ENCODE measurements at places on chromosomes 5 and 9. TPM values are rescaled to one million over a fixed set of nuclear protein-coding genes. Genes with fewer than 3 reads are reported as not detected.

DNA sequence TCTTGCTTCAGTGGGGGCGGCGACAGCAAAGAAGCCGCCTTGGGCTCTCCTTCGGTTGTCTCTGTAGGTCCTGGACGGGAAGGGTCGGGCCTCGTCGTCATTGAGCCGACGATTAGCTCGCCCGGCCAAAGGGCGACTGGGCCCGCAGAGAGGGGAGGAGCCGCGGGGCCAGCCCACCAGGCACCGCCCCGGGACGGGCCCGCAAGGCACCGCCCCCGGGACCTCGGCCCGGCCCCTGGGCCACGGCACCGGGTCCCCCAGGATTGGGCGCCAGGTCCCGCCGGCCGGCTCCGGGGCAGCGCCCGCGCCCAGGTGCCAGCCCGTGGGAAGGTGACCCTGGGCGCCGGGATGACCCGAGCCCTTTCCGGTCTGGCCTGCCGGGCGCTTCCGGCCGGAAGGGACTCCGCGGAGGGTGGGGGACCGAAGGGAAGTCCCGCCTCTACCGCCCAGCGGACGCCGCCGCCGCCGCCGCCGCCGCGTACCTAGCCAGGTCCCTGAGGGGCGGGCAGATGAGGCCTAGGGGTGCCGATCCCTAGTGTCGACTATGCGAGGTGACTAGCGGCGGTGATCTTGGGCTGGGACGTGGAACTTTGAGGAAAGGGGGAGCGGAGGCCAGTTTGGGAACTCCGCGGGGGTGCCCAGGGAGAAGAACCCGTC, at the start of the genes GBA2 and RGP1:
Gene GBA2, minus strand, starts transcription at position 371 of the 657 bp plus-strand sequence. CDS start 524 bp downstream, outside the sequence.
Gene RGP1, plus strand, starts transcription at position 430 of the 657 bp plus-strand sequence. CDS start 469 bp downstream, outside the sequence.
- DNase-seq = peak; percentile 76

- DNase-seq = no peak
These were observed 238.4 kb downstream of the GOLPH3 start for GRCh38 chr5:31935496-31936369.

DNA sequence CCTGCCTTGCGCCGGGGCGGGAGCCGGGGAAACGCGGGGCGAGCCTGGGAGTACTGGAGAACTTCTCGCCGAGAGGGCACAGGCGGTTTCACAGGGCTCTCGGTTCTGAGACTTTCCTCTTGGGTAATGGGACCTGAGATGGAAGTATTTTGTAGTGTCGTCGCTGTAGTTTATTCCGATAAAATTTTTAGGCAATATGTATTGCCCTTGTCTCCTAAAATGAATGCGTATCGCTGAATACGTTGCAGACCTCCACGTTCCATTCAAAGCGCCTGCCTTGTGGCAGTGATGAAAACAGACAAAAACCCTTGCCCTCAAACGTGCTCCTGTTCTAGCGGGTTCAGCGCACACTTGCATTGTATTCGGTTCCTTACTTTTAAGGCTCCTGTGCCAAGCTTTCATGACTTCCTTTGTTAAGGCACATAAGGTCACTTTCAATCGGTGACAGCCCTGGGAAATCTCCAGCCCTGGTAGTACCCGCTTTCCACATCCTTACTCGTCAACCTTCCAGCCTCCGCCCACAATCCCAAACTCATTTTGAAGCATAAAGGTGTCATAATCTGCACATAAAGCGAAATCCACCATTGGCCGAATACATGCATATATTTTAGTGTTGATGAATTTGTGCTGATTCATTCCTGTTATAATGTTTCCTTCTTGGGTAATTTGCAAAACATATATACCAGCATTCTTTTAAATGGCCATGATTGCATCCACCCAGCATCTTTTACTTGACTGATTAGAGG, 694 bp downstream of the RMI1 start:
- DNase-seq = no peak

GRCh38 chr9:136847826-136848392, 1.3 kb upstream of the PHPT1 start:
- no peak for DNase-seq

GRCh38 chr9:908536-909205, 67.2 kb downstream of the DMRT1 start:
- DNase-seq = no peak

DNA sequence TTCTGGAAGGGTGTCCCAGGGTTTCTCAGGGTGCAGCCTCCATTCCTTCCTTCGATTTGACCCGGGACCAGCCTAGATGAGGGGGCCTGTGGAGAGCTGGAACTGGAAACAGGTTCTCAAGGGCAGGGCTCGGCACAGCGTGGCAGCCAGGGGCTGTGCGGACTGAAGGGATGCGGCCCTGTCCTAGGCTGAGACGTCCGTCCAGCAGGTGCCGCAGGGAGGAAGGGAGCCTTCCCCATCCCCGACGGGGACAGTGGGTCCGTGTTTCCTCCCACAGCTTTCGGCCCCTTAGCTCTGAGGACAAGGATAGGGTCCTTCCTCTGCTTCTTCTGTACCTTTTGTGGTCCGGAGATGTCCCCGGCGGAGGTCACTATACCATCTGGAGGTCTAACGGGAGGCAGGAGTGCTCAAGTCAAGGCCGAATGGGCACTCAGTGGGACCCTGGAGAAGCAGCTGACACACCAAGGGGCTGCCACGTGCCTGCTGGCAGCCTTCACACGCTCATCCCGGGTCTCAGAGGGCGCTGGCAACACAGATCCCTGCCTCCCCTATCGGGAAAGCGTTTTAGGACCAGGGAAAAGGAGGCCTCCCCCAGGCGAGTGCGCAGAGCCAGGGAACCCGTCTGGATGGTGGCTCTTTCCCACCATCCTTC, 49.9 kb downstream of the USP20 start:
- no peak for DNase-seq

GRCh38 chr5:66171349-66172344, 27.5 kb downstream of the SREK1 start:
- DNase-seq = no peak

DNA sequence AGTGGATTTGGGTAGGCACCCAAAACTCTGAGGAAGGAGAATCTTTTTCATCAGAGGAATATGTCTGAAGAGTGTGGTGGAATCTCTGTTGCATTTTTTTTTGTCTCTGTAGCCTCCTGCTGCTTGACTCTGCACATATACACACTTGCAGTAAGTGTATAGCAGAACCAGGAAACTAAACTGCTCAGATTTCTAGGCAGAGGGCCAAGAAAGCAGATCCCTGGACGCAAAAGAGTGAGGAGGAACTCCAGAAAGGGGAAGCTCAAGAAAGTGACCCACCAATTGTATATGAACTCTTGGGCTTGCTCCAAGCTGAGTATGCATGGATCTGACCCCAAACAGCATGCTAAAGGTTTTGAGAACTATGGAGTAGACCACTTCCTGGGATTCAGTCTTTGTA, 181.8 kb downstream of the GADD45G start:
- no peak for DNase-seq

DNA sequence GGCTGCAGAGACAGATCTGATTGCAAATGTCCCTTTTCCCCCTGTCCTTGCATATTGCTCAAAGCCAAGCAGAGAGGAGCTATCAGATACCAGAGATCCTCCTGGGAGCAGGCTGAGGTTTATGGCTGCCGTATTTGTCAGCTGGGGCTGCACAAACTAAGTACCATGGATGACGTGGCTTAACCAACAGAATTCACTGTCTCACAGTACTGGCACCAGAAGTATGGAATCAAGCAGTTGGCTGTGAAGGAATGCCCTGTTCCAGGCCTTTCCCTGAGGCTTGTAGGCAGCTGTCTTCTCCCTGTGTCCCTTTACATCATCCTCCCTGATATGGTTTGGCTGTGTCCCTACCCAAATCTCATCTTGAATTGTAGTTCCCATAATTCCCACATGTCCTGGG, 2.6 kb downstream of the CFAP90 start:
- DNase-seq = no peak

DNA sequence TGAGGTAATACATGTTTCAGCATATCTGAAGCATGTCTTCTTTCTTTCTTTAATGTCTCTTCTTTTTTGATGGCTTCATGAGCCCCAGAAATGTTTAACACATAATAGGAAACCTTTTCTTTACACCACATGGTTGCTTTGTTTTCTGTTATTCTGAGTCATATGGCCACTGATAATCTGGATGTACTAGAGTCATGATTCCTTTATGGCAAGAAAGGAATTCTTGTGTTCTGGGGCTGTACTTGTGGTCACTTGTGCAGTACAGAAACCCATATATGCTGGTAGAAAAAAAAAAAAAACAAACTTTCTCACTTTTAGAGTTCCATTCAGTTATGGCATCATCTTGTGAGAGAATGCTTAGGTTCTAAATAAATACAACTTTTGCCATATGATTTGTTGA, 1669.3 kb upstream of the CDH9 start:
- no peak for DNase-seq

GRCh38 chr5:107576736-107577393, 93.9 kb downstream of the EFNA5 start:
- no peak for DNase-seq

DNA sequence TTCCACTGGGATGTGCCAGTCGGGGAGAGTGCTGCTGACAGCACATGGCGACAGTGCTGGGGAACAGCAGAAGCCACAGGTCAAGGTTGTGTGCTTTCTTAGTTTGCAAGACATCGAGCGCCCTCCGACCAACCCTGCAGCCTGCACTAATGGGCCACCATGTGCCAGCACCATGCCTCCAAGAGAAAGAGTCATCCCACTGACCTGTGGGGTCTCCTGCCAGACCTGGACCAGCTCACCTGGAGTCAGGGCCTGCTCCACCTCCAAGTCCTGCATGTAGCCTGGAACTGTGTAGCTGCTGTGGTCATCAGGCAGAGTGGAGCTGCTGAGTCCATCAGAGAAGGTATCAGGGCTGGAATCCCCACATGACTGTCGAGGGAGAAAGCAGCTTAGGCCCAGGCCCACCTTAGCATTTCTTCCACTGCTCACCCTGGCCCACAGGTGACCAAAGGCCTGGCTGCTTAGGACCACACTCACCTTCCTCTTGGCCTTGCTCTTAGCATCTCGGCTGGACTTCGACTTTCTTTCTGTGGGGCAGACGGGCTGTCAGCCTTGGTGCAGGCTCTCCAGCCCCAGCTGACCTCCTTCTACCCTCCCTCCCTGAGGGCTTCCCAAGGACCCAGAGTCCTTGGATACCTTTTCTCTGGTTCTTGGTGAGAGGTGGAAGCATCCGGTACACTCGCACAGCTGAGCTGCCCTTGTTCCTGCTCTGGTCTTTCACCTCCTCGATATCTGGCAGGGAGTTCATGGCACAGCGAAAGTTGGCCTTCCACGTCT, 4.1 kb downstream of the IRF1 start:
- DNase-seq = no peak

DNA sequence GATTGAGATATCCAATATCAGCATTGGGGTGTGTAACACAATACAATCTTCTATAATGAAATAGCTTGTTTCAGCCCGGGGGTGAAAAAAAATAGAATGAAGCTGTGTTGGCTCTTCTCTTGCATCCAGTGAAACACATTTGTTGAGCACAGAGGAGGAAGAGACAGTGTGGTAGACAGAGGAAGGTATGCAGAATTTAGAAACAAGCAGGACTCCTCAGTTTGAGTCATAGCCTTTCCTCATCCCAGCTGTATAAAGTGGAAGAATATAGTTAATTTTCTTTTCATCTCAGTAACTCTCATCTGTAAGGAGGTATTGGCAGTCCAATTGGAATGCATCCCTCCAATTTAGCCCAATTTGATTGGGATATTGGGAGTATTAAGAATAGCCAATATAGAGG, 302.2 kb upstream of the VLDLR start:
- no peak for DNase-seq

DNA sequence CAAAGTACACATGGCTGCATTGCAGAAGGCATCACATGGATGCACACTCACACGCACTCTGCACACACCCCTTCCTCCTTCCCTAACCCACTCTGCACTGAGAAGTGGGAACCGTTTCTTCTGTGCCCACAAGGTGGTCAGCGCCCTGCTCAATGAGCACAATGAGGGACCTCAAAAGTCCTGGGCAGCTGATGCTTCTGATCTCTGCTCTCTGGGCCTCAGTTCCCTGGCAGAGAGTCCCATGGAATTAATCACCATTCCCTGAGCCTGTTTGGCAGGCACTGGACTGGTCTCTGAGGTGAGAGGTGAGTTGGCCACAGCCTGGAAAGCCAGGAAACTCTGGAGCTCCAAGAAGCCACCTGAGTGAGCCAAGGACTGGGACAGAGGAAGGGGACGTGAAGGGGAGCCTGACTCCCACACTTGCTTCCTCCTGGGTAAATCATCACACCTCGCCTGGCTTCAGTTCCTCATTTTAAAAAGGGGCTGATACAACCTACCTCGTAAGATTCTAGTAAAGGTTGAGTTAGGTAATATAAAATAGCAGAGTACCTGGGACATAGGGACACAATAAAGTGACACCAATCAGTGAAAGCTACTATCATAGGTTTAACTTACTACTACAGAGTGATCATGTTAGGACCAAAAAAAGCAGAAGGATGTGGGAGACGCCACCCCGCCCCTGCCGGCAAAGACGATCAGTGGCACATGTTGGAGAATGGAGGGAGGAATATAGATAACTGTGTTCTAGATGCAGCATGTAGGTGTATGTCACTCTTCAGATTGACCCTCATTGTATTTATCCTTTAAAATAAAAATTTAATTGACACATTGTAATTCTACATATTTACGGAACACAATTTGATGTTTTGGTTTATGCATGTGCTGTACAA, 21.1 kb upstream of the IGFBPL1 start:
- DNase-seq = no peak

GRCh38 chr9:89483592-89484474, 14.1 kb downstream of the SEMA4D start:
- no peak for DNase-seq

GRCh38 chr5:141806626-141807025, 71.6 kb downstream of the PCDH1 start:
- no peak for DNase-seq

GRCh38 chr9:79301551-79302391, 270.0 kb upstream of the TLE4 start:
- no peak for DNase-seq

- no peak for DNase-seq
These were observed 72.5 kb upstream of the PCA3 start for GRCh38 chr9:76691517-76692313.

MYMK gene
- total RNA-seq = not detected

EQTN gene
- total RNA-seq = 1.4 TPM

SPATA31A3 gene
- total RNA-seq = not detected

PCDHGB7 gene
- 14.1 TPM for total RNA-seq

SLC6A18 gene
- not detected for total RNA-seq

Data from mesothelial cell of epicardium (in vitro differentiated cells).